Dermis blood vessel endothelial cell (primary cell): ENCODE measurements at places on chromosomes 7 and 10.
A peak's percentile ranks its signal among the peaks of the same experiment; 100 is the strongest.

- DNase-seq, result no peak
Measured at GRCh38 chr10:60495338-60496055, 105.8 kb upstream of the ANK3 start.

- no peak for DNase-seq
Measured at GRCh38 chr10:536371-536925, 153.0 kb downstream of the DIP2C start.

- peak; percentile 50 for DNase-seq
Measured at GRCh38 chr7:23106823-23107663, 1.5 kb downstream of the KLHL7 start.

DNA sequence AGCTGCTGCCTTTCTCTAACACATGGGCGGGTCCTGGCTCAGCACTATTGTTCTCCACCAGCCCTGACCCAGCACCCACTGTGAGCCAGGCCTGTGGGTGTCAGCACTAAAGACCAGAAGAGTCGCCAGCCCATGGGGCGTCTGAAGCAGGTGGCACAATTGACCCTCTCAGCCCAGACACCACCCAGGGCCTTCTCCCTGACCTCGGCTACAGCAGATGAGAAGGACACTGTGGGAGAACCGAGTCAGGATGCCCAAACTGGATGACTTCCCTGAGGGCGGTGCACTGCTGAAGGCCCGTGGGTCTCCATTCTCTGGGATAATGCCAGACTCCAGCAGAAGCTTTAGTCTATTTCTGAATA, 97.0 kb downstream of the MKI67 start:
- DNase-seq, result no peak

DNA sequence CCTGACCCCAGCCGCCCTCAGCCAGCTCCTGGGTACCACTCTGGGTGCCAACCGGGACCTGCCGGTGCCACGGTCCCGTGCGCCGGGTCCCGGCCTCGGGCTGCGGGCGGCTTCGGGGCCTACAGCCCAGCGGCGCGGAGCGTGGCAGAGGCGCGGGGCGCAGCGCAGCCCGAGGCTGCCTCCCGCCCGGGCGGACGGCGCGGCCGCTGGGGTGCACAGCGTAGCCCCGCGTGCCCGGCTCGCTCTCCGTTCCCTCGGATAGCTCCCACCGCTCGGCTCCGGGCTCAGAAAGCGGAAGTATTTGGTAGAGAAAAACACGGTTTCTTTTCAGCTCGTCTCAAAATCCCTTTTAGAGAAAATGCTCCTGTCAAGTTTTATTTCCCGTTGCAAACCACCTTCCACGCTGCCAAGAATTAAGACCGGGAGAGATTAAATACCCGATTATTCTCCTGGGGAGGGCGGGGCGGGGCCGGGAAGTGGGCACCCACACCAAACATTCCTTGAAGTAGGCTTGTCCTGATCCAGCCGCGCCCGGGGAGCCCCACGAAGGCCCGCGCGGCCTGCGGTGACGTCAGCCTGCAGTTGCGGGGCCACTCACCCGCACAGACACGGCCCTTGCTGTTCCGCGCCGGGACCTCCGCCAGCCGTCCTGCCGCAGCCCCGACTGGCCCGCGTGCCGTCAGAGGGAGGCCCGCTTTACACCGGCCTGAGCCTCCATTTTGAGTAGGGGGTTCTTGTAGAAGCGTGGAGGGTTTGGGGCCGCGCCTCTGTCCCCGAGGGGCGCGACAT, 7.2 kb downstream of the HOXA13 start:
- no peak for DNase-seq

DNA sequence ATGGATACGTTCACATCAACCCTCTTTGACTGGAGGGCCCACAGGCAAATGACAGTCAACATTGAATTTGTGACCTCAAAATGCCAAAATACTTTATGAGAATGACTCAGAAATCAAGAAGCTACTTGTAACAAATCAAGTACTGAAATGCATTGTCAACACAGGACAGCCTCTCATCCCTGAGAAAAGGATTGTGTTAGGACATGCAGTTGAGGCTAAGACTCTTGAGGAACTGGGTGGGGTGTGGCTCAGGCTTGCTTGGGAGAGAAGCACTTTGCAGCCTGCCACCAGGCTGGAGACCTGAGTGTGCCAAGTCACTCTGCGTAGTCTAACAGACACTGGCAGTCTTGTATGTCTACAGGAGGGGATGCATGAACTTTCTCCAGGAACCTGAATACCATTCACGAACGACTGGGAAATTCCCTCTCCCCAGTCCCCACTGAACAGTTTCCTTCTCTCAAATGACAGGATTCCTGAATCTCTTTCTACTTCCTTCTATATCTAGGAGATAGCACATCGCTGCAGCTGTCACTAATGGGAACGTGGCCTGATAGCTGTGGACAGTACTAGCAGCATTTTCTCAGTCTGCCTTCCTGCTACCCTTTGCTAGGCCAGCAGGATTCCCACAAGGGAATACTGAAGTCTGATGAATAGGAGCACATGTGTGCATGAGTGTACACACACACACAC, 3.3 kb upstream of the SMO start:
- no peak for DNase-seq

GRCh38 chr7:150964593-150965111, 13.5 kb downstream of the KCNH2 start:
- DNase-seq, result no peak

DNA sequence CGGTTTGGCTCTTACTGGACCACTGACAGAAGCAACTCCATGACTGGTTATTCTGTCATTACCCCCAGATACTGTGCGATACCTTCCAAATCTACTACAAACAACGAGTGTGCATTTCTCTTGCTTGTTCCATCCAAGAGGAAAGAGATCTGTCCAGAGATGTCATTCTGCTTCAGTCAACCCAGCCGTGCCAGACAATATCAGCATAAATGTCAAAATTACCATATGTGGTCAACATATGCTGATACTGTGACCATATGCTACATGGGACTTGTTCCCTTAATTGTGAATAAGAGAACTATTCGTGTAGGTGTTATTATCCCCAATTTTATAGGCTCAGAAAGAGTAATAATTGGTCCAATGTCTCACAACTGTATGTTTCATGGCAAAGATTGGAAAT, 143.2 kb upstream of the PRSS1 start:
- no peak for DNase-seq

GRCh38 chr7:132575419-132575981, 770 bp downstream of the PLXNA4 start:
- peak; percentile 75 for DNase-seq

DNA sequence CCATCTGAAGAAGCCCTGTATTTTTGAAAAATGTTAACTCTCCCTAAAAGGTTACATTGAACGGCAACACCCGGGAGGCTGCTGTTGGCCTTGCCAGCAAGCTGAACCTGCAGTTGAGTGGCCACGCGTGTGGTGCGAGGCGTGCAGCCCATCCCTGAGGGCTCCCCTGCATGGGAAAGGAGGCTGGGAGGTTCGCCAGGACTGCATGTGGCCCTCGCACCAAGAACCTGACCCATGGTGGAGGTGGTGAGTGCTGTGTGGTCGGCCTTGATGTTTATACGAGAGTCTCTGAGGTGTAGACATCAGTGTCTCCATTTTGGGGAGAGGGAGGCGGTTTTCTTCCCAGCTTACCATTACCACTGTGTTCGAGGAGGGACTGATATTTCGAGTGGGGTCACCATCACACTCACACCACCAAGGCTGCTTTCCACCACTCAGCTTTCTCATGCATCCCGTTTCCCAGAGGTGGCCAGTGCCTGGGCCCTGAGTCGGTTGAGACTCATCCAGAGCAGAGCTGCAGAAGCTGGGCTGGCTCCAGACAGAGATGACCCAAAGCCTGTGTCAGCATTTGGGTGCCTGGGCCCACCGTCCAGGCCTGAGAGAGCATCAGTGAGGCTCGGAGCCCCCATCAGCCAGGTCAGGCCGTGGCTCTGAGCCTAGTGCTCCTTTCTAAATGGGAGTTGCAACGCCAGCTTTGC, 222.6 kb downstream of the EBF3 start:
- DNase-seq, result no peak

DNA sequence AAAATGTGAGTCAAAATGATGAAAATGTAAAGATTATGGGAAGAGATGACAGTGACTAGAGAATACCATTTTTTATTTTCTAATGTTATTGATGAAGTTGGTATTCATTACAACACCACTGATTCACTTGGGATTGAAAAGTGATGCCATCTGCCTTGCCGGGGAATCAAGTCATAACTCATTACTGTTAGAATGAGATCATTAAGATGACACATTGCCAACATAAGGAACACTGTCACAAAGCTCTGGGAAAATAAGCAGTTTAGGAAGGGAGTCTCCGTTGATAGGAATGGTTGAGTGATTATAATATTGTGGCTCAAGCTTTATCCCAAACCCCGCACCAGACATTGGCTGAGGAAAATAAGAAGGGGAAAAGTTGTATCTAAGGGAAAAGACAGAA, 121.5 kb upstream of the PLPP4 start:
- DNase-seq, result no peak

GRCh38 chr10:30990971-30991646, 40.6 kb downstream of the ZNF438 start:
- no peak for DNase-seq

GRCh38 chr7:35714862-35715261, 19.9 kb upstream of the HERPUD2 start:
- DNase-seq, result no peak

- DNase-seq, result no peak
Measured at GRCh38 chr10:6321880-6322279, 119.1 kb downstream of the PFKFB3 start.

GRCh38 chr10:120732067-120732466, 119.1 kb upstream of the WDR11 start:
- DNase-seq, result peak; percentile 5

DNA sequence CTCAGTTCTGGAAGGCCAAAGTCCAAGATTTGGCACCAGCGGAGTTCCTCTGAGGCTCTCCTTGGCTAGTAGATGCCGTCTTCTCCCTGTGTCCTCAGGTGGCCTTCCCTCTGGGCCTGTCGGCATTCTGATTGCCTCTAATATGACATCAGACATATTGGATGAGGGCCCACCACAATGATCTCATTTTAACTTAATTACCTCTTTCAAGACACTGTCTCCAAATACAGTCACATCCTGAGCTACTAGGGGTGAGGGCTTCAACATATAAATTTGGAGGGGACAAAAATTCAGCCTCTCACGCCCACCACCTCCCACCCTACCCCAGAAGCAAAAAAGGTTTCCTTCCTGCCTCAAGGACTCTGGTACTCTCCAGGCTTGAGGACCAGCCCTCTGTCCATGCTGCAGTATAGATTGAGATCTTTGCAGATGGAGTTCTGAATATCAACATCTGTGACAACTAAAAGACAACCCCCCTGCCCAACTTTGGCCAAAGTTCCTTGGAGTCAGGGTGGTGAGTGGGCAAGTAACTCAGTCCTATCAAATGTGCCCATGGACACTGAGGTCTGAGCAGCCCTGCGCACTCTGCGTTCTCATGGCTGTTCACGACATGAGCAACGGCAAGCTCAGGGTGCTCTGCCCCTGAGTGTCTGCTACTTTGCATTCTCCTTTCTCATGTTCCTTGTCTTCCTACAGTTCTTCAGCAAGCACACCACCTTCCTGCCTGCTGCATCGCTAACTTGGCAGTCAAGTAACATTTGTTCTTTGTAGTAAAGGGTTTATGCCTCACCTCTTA, 11.5 kb downstream of the TMEM176B start:
- no peak for DNase-seq

DNA sequence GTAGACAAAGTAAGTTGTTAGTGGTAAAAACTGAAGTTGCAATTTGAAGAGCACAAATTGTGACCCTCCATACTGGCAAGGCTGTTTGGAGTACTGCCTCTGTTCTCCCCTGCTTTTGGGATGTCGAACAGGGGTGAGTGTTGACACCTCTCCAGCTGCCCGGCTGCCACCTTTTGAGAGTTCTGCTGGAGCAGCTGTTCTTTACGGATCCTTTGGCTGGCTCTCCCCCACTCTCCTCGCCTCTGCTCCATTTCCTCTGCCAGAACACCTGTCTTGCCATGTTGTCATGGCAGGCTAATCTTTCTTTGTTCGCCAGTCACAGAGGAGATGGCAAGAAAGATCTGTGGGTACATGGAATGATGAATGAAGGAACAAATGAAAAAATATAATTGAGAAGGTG, 34.9 kb downstream of the INSYN2A start:
- no peak for DNase-seq

GRCh38 chr10:50396491-50397311, 145.4 kb upstream of the ASAH2 start:
- DNase-seq, result peak; percentile 4

DNA sequence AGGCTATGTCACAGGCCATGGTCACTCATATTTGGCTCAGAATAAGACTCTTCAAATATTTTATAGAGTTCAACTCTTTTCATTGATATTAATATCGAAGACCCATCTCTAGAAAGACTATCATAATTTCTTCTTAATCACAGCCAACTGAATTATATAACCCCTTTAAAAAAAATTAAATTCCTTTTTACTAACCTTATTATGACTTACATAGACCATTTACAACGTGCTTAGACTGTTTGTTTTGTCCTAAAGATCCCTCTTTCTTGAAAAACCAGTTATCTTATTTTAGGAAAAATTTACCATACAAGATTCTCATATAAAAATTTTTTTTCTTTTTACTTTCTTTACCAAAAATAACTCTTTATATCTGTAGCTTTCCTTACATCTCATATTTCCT, 10.2 kb upstream of the TMEM254 start:
- no peak for DNase-seq

- DNase-seq, result no peak
Measured at GRCh38 chr7:126436213-126436868, 816.4 kb downstream of the GRM8 start.

DNA sequence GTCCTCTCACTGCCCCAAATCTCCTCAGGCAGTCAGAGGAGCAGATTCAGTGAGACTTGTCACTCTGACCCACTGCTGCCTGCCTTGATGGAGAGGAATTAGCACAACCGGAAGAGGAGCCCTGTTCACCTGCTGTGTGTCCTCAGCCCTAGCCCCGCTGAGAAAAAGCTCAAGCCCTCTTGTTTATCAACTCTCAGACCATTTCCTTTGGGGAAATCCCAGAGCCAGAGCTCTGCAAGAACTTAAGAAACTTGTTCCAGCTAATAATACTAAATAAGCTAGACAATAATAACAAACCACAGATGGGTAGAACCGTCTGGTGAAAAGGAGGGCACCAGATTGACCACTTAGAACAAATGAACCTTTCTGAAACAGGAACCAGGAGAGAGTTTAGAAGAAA, 37.7 kb upstream of the ITGB1 start:
- DNase-seq, result peak; percentile 60

DNA sequence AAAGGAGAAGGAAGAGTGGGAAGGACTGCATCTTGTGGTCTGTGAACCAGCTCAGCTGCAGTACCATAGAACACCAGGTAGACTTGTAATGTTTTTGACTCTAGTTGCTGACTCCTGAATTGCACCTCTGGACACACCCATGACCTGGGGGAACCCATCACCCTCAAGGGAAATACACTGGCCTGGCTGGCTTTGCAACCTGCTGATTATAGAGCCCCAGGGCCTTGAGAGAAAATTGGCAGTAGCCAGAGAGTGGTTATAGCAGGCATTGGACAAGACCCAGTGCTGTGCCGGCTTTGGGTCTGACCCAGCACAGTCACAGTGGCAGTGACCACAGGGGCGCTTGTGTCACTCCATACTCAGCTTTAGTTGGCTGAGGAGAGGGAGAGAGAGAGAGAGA, 902.3 kb downstream of the GRID1 start:
- DNase-seq, result no peak
